ENCODE measurements at places on chromosomes 16 and 17.
A peak's percentile ranks its signal among the peaks of the same experiment; 100 is the strongest.

- no peak for DNase-seq
Measured at GRCh38 chr16:8751481-8752311, 45.7 kb downstream of the TMEM186 start.

DNA sequence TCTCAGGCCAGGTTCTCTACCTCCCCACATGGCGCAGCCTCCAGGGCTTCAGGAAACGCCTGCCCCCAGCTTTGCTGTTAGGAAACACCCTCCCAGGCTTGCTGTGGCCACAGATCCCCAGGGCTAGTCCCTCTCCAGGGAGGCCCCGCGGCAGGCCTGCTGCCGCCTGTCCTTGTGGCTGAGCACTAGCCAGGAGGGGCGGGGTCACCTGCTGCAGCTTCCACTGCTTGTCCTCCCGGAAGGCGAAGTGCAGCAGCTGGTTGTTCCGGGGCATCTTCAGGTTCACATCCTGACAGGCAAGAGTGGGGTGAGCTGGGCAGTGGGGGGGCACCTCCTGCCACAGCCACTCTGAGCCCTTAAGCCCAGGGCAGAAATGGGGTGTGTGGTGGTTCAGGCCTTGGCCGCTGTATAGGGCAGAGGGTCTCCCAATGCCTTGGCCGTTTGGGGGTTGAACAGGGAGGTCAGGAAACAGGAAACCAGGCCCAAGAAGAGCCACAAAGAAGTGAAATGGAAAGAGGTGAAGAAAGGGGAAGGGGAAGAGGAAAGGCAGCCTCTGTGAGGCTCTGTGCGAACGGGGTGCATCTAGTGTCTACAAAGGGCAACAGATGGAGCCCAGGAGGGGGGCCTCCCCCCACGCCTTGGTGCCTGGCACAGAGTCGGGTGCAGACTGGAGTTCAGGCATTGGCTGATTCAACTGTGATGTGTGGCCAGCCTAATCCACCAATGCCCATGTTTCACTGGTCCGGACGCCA is 2.0 kb downstream of the ROGDI start:
- peak; percentile 86 for DNase-seq

DNA sequence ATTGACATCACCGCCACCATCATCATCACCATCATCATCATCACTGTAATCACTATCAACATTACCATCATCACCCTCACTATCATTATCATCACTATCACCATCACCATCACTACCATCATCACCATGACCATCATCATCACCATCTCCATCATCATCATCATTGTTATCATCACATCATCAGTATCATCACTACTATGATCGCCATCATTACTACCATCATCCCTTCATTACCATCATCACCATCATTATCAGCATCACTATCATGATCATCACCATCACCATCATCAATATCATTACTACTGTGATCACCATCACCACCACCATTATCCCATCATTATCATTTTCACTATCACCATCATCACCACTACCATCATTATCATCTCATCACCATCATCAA is 368.3 kb downstream of the SEC14L1 start:
- no peak for DNase-seq

DNA sequence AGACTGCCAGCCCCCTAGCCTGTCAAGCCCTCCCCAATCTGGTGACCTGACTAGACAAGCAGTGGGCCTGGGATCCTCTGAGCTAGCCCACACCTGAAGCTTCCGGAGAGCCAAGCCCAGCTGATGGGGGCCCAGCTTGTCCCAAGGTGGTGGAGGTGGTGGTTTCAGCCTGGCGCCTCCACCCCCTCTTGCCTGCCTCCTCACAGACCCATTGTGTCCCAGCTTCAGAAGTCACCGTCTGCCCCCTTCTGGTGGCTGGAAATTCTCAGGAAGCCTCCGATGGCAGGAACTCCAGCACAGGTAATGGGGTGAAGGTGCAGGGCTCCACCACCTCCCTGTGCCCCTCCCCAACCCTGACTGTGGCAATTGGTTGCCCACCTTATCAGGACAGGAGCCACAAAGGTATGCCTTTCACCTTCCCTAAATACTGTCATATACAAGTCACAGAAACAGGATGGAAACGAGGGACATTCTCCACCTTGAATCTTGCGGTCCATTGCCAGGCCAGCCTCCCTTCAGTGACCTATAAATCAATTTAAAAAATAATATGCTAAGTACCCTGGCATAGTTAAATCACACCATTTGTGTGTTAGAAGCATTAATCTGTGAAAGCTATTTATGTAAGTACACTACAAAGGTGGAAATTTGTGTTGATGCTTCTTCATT is 66.0 kb upstream of the ZNF423 start:
- DNase-seq, result no peak

GRCh38 chr17:78993241-78993956 is 13.7 kb upstream of the LGALS3BP start:
- DNase-seq, result peak; percentile 69

- DNase-seq, result no peak
Measured at GRCh38 chr17:48840441-48840840, 9.6 kb downstream of the CALCOCO2 start.

DNA sequence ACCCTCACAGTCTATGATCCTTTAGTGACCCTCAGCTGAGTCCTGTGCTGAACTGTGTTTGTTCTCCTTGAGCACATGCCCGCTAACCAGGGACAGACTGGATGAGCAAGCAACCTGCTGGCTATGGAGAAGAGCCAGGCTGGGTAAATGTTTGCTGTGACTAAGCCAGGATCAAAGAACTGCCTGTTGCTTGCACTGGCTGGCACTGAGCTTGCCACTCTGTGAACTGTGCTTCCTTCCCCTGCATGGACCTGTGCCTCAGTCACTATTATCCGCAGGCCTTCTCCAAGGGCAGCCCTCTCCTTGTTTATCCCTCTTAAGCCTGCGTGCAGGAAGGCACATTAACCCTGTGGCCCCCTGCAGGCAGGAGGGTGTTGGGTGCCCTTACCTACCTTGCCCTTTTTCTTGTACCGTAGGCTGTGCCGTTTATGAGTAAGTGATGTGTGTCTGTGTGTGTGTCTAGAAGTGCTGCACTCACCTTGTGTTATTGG is 7.4 kb downstream of the PNPO start:
- DNase-seq, result no peak

GRCh38 chr17:41547921-41548843 is 20.1 kb upstream of the KRT19 start:
- DNase-seq, result peak; percentile 76

- DNase-seq, result no peak
Measured at GRCh38 chr16:69276148-69277115, 34.7 kb upstream of the VPS4A start.

DNA sequence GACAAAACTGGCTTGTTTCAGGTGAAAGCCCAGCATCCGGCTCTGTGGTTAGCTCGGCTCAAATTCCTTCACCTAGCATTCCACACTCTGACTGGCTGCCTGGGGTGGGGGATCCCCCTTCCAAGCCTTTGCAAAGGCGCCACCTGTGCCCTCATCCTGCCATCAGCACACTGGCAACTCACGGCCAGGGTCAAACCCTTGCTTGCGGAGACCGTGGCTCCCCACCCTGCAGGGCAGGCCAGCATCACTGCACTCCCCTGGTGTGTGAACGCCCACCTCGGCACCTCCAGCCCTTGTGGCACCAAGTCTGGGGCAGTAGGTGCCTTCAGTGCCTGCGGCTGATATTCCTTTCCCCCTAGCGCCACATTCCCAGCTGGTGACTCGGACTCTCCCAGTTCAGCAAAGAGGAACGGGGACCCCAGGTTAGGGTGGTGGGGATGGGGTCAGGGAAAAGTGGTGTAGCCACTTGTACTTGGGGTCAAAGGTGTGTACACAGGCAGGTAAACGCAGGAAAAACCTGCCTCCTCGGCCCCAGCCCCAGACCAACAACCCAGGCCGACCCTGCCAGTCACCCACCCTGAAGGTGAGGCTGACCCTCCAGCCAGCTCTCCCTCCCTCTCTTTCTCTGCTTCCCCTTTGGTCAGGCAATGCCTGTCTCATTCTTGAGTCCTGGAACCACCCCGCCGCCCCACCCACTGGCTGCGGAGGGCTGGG is 1.1 kb downstream of the FLII start:
- DNase-seq, result peak; percentile 84

DNA sequence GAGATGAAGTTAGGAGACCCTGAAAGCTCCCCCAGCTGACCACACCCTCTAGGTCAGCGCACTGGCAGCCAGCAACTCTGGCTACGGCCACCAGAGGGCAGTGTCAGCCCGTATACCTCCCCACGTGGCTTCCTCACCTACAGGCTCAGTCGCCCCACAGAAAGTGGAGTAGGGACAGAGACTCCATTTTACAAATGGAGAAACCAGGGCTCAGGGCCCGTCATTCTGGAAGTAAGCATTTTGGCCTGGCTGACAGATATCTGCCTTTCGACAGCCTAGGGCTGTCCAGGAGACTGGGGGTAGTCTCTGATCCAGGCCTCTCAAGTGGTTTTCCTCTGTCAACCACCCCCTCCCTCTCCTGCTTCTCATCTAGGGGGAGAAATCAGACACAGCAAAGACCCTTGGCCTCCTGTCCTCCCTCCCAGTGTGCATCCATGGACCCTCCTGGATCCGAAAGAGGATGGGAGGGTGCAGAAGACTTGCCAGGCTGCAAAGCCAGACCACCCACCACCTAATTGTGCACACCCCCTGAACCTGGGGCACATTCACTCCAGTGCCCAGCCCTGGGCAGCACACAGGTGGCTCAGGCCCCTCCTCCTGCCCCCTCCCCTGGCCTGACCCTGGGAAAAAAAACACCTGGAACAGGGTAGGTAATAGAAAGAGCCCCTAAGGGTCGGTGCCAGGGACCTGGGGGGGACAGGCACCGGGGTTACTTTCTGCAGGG is 3.8 kb upstream of the HAP1 start:
- peak; percentile 86 for DNase-seq

DNA sequence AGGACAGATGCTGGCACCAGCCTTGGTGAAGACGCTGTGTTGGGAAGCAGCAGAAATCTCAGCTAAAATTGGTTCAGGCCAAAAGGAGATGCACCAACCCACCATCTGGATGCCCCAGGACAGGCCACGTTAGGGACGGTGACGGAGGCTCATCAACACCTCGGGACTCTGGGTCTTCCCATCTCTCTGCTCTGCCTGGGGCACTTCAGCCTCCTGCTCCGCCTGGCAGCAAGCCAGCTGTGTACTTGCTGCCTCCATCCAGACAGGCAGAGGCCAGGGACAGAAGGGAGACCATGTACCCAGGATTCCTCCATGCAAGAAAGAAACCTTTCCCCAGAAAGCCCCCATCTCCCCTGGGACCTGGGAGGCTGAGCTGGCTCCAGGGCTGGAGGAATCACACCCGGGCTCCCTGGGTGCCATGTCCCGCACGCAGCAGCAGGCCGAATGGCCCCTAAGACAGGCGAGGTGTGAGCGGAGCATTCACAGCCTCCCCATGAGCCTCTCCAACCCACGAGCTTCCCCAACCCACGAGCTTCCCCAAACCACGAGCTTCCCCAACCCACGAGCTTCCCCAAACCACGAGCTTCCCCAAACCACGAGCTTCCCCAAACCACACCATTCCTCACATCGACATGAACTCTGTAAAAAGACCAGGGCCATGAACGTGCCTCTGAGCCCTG is 274.5 kb downstream of the C16orf95 start:
- no peak for DNase-seq

DNA sequence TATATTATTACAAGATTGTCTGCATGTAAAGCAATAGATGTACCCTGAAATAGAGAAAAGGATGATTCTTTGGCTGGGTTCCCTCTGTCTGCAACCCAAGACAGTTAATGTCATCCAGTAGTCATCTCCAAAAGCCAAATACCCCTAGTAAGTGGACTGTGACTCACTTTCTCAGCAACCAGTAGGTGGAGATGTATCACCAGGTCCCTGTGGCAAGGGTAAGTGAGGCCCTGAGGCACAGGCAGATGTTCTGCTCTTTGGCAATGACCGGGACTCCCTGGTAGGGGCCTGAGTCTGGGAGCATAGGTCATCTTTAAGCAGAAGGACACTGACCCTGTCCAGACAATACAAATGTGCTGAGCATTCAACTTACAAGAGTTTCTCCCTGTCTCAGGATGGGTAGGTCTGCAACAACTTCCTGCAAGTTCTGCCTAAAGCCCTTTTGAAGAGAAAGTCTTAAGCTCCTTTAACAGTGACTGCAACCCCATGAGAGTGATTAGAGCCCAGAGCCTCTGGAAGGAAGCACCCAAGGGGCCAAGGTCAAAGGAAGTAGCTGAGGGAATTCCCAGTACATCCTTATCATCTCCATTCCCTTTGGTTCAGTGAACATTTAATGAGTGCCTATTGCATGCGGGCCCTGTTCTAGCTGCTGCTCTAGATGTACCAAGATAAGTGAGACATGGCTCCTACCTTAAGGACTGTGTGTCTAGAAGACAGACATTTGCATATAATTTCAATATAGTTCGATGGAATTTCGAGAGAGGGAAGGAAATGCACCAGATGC is 31.9 kb downstream of the PMP22 start:
- no peak for DNase-seq

GRCh38 chr16:21227866-21228265 is 5.6 kb upstream of the ANKS4B start:
- no peak for DNase-seq

- DNase-seq, result no peak
Measured at GRCh38 chr17:37373530-37374159, 2.1 kb upstream of the C17orf78 start.

- no peak for DNase-seq
Measured at GRCh38 chr17:13200671-13201070, 182.8 kb upstream of the ELAC2 start.

DNA sequence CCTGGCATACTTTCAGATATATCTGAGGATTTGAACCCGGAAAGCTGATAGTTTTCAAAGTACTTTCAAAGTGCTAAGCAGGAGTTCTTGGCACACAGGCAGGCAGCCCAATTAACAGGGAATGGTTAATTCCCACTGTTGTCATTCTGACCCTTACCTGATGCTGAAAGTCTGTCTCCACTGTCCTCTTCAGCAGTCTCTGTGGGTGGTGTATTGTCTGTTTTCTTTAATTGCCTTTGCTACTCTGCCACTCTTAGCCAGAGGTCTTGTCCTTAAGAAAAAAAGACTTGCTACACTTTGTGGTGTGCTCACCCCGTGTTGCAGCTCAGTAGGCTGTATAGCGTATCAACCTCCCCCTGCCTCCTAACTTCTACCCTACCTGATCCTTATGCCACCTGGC is 63.2 kb upstream of the SLC12A3 start:
- no peak for DNase-seq

- DNase-seq, result no peak
Measured at GRCh38 chr16:70803319-70803718, 2.4 kb upstream of the VAC14 start.

- no peak for DNase-seq
Measured at GRCh38 chr17:13410874-13411273, 190.9 kb downstream of the HS3ST3A1 start.
